ENCODE measurements at places on chromosomes 2 and 18.

GRCh38 chr18:38025433-38026038 is 459.9 kb upstream of the CELF4 start:
- no peak for DNase-seq

DNA sequence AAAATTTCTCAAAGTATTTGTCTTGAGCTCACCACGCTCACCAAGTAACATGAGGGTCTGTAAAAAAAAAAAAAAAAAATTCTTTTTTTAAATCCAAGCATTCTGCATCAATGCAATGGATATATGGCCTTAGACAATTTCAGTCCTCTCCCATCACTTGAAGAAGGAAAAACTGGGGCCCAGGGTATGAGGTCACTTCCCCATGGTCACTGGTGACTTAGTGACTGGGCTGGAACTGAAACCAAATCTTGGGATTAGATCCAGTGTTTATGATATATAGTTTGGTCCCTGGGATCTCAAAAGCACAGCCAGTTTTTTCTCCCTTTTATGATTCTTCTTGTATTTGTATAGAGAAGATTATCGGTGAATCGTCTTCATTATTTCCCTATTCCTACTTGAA is 477.9 kb upstream of the TNP1 start:
- no peak for DNase-seq

DNA sequence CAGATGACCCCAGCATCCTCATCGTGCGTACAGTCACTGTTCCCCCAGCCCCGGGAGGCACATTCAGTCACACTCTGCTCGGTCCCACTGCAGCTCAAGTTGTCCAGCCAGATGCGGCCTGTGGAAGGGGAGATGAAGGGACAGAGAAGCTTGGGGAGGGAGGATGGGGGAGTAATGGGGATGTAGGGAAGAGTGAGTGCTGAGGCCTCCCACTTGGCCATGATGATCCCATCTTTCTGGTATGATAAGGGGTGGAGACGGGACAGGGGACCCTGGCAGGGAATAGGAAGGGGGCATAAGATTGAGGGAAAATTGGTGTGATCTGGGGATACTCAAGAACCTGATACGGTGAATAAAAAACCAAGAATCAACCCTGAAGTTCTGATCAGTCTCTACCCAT is 3.5 kb downstream of the LOXL3 start:
- no peak for DNase-seq

GRCh38 chr2:8329660-8330622 is 351.9 kb upstream of the ID2 start:
- peak; percentile 30 for DNase-seq

DNA sequence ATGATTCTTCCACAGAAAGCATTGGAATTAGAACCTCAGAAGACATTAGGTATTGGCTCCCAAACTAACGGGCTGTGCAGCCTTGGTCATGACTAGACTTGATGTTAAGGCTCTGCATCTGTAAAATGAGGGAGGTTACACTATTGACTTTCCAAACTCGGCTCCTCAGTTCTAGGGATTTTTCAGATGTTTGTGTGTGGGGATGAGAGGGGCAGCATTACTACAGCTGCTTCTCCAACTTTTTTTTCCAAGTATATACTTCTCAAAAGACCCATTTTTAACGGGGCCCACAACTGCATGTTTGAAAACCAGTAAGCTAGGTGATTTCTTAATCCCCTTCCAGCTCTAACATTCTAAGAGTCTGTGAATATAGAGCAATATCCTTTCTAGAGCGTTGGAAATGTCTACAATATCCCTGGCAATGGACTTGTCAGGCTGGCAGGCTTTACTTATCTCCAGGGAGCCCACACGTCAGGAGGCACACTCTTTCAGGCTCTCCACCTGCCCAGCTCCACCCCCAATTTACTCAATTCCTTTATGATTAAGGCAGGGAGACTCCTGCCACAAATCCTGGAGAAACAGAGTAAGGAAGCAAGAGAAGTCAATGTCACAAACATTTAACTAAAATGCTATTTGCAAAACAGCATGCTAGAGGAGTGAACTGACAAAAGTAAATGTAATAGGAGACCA is 844 bp upstream of the MPV17 start:
- no peak for DNase-seq

DNA sequence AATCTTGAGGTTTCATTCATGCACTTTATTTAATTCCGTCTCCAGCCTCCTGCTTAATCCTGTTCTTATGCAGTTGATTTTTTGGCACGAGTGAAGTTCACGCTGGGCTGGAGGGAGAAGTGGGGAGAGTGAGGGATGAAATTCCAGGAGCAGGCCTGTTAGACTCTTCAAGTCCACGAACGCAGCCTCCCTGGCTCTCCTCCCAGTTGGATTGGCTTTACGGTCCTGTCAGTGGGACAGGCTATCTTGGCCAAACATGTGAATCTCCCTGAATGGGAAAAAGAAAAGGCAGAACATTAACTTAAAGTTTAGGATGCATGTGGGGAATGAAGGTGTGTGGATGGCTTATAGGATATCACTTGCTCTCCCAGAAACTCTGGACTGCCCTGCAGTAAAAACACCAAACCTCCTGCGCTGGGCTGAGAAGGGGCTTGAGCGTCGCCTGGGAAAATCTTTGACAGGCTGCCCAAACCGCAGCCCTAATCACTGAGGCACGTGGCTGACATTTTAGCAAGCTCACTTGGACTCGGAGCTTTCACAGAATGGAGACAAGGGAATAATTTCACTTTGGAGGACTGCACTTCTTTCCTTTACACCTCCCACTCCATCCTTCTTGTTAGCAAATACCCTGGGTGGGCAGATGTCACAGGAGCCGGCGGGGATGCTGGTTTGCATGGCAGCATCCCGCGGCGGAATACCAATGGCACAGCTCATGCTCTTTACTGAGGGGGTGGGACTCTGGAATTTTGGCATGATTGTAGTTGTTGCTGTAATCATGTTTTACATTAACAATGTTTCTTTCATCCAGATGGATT is 93.9 kb downstream of the ACKR3 start:
- DNase-seq = no peak

DNA sequence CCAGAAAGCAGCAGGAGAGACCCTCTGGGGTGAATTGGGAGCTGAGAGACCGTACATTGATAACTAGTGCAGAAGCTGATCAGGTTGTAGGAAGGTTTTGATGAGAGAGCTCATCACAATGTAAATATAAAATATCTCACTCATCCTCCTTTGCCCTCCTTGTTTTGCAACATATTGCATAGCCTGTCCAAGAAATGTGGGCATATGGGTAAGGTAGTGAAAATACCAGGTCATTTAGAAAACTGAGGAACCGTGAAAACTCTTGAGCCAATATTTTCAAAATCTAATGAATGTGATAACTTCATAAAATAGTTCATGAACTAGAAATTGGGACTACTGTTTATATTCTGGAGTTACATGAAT is 31.4 kb downstream of the C18orf54 start:
- DNase-seq = no peak

GRCh38 chr2:207630491-207630890 is 5.3 kb upstream of the METTL21A start:
- no peak for DNase-seq

- DNase-seq = no peak
These were observed 65.0 kb upstream of the HPCAL1 start for GRCh38 chr2:10237392-10238321.

DNA sequence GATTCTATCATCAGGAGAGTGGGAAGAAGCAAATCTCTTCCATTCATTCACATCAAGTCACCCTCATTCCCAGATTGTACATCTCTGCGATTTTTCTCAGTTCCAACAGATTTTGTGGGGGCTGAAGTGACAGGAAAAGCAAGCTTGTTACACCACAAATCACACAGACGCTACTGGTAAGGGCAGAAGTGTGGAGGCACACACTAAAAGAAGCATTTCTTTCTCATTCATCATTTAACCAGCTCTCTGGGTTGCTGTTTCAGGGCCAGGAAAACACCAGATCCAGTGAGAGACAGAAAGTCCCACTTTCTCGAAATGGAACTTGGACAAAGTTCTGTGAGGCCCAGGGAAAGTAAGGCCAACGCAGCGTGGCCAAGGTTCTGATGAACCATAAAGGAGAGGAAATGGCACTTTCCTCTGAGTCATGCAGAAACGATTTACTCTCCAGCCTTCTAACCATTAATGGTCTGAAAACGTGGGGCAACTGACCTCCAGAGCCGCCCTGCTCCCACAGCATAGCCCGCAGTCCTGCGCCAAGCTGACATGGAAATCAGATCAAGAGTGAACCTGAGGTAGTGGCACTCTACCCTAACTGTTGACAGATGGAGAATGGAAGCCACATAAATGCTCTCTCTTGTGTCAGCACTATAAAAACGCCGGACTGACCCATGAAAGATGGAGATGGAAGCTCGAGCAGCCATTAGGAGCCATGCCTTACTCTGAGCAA is 191.0 kb downstream of the C1D start:
- DNase-seq = peak; percentile 68

GRCh38 chr18:25399554-25399953 is 47.6 kb upstream of the ZNF521 start:
- DNase-seq = no peak

DNA sequence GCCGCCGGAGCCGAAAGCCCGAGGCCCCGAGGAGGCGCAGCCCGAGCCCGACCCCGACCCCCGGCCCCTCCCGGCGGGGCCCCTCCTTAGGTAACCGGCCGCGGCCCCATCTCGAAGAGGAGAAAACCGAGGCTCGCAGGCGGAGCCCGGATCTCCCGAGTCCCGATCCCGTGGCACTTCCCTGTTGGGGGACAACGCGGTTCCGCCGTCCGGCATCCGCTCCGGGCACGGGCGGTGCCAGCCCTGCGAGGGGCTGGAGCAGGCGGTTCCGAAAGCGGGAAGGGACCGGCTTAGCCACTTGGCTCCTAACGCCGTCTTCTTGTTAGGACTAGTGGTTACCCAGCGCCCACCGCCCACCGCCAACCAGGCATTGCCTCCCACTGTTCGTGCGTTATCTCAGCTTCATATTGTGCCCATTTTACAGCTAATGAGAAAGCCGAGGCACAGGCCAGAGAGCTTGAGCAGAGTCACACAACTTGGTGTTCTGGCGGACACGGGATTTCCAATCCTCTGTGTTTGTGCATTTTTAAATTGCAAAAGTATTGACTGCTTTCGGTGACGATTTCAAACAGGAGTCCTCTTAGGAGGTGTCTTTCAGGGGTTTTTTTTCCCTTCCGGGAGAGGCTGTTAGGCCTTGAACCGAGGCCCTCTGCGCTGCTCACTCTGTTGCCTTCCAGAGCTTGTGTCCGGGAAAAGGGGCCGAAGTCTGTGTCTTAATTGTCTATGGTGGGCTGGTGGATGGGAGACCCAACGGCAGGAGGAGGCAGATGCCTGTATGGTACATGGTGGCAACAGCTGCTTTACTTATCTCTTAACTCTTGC is 562 bp downstream of the CENPA start:
- no peak for DNase-seq

- DNase-seq = no peak
These were observed 608.3 kb downstream of the ERBB4 start for GRCh38 chr2:211930331-211930730.

GRCh38 chr2:67797801-67798540 is 264.8 kb downstream of the C1D start:
- DNase-seq = no peak

DNA sequence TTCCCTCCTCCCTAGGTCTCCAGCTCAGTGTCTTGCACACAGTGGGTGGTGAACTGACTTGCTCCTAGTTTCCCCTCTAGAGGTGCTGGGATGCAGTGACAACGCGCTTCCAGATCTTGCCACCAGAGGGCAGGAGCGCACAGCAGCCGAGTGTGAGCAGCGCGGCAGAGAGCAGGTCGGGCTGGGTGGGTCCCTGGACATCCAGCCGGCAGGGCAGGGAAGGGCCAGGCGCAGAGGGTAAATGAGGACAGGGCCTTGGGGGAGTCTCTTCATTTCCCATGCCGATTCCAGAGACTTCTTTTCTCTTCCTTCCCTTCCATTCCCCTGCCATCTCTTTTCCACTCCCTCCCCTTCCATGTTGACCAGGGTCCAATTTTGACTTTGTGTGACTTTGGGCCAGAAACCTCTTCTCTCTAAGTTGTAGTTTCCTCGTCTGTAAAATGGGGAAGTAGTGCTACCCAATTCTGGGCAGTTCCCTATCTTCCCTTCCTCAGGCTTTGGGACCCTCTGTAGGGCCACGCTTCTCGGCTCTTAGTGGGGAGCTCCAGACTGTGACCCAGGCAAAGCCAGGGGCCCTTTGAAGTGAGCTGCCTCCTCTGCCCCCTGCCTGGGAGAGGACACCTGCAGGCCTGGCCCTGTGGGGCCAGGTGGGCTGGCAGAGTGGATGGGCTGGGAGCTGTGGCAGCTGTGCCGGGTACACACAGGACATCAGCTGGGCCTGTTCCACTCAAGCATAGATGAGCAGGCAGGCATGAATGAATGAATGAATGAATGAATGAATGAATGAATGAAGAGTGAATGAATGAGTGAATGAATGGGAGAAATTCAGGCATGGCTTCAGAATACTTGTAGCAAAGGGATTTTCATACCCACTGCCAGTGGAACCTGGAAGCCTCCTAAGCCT is 43.3 kb upstream of the TAF1B start:
- peak; percentile 88 for DNase-seq

DNA sequence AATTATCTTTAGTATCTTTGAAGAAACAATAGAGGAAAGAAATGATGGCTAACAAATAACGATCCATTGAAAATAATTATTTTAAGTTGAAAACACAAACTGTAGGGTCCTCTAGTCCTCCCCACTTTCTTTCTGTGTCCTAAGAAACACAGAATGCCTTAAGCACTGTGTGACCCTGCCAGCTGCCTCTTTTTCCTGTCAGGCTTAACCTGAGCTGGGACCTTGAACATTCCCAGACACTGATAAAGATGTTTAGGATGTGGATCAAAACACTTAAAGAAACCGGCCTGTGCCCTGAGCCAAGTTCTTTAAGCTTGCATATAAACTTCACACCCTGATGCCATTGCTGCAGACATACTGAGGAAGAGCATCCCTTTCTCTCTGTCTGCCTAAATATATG is 755.4 kb upstream of the VRK2 start:
- DNase-seq = no peak

- DNase-seq = no peak
These were observed 54.5 kb downstream of the EPAS1 start for GRCh38 chr2:46351750-46352138.

DNA sequence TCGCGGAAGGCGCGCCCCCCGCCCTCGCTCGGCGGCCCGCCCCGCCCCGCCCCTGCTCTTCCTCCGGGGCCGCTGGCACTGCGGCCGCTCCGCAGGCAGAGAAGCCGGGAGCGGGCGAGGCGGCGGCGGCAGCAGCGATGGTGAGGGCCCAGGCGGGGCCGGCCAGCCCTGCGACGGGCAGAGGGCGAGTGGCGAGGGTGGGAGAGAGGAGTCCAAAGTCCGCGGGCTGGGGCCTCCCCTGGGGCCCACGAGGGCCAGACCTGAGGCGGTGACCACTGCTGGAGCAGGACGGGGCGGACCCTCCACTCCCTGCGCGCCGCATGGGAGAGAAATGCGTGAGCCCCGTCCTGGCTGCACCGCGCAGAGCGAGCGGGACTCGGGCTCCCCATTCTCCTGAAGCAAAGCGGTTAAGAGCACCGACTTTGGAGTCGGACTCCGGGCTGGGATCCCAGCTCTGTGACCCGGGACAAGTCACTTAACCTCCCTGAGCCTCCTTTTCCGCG is at the start of gene VAMP5:
VAMP5 (plus strand) TSS at position 78 of the 503 bp plus-strand sequence; CDS start at position 138, 60 bp downstream.
- no peak for DNase-seq
